ENCODE measurements at places on chromosomes 7 and 10. TPM values are rescaled to one million over a fixed set of nuclear protein-coding genes. Genes with fewer than 3 reads are reported as not detected.

DNA sequence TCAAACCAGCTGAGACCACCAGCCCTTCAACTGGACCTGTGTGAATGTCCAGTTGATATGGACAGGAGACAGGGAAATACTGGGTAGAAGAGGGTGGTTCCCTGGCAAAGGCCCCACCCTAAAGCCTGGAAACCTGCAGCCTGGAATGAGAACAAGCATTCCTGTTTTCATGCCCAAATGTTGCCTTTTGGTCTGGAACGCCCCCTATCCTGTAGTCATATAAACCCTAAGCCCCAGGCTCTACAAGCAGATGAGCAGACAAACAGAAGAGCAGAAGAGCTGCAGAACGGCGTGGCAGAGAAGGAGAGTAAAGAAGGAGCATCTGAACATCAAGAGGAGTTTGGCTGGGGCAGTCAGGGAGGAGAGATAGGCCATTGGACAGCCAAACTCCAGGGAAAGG lies 38.4 kb downstream of the SYPL1 start:
- DNase-seq = no peak

- no peak for DNase-seq
Measured at GRCh38 chr10:88082391-88082790, 219.0 kb downstream of the PTEN start.

Gene AGR2
- not detected for total RNA-seq

Gene PRLHR
- not detected for total RNA-seq

- DNase-seq = no peak
Measured at GRCh38 chr10:9222917-9223316, 1168.4 kb downstream of the GATA3 start.

DNA sequence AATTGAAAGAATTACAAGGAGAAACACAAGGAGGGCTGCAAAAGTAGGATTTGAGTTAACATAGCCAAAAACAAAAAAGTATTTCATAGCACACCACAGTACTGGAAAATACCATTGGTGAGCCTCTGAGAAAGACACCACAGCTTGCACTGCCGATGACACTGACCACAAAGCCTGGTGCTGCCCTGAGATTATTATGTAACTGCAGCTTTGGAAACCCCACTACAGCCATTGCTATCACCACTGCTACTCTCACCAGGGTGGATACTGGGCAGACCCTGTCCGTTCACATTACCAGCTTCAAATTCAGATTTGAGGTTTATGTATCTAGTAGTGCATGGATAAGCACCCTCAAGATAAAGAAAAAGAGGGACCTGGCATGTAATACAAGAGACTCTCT lies 1246.7 kb upstream of the SORCS1 start:
- no peak for DNase-seq

DNA sequence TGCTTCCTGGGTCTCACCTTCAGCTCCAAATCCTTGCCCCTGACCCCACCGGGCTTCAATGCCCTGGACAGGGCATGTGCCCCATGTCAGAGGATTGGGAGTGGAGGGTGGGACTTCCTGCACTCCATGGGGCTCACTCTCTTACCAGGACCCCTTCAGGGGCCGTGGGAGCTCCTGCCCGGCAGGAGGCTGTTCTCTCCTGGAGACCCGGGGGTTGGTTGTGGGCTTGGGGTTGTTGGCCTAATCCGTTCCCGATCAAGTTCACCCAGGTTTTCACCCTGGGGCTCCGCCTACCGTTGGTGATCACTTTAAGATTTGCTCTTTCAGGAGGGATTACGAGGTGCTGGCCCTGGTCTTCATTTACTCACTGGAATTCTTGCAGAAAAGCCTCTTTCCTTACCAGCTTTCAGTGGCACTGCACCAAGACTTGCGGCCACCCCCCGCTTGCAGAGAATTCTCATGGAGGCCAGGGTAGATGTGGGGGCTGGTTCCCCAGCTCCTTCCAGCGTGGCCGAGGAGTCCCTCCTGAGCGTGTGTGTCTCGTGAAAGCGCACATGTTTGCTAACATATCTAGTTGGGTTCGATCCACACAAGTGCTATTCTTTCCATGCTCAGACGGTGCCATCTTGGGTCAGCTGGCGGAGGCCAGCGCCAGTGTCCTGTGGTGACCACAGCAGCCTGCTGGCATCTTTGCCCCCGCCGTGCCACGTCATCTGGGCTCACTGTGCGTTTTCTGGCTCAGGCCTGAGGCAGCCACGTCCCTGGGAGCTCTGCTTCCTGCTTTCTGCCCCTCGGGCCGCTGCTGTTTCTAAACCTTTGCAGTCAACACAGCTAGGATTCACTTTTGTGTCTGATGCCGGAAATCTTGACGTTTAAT lies 15.6 kb downstream of the PWWP2B start:
- peak; percentile 68 for DNase-seq

- no peak for DNase-seq
Measured at GRCh38 chr7:147765301-147765700, 825.3 kb upstream of the C7orf33 start.

GRCh38 chr10:133357285-133358161 lies at the start of gene FUOM:
FUOM (minus strand) TSS chr10:133358019; CDS start chr10:133358007, 12 bp downstream.
- DNase-seq = no peak

- no peak for DNase-seq
Measured at GRCh38 chr7:79132844-79133451, 320.5 kb downstream of the MAGI2 start.

GRCh38 chr7:952548-953441 lies 1.7 kb downstream of the ADAP1 start:
- no peak for DNase-seq

DNA sequence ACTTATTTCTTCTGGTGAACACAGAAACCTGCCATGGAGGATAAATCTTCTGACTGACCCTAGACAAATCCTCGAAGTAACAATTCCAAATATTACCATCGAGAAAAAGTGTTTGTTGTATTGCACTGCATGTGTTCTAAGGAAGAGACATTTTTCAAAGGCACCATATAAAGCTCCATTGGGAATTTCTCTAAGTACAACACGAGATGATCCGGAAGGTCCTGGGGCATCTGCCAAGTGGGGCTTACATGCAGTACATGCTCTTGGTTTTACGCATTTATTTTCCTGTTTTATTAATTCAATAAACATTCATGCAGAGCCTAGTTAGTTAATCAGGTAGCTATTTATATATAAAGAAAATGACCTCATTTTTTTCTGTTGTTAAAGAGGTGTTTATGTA lies 692.0 kb upstream of the IGFBP3 start:
- no peak for DNase-seq

DNA sequence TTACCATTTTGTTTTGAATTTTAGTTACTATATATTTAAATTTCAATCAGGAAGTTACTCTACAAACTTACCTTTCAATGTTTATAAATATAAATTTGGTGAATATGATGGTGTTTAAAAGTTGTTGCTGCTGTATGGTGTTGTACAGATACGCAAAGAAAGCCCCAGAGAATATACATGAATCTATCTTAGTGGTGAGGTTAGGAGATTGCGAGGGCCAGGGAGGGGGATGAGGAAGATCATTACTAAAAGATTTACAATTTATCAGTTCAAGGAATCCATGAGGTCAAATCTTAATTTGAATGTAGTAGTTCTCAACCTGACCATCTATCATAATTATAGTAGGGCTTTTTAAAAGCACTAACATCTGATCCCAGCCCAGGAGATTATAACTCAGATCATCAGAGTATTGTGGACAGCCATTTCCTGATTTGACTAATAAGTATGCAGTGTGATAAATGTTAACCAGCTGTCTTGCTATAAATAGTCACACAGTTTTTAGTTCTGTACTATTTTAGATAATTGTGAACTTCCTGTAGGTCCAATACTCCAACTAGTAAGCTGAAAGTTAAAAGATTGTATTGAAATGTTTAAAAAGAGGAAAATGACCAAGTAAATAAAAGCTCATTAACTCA lies 23.6 kb downstream of the FAM3C start:
- DNase-seq = no peak

DNA sequence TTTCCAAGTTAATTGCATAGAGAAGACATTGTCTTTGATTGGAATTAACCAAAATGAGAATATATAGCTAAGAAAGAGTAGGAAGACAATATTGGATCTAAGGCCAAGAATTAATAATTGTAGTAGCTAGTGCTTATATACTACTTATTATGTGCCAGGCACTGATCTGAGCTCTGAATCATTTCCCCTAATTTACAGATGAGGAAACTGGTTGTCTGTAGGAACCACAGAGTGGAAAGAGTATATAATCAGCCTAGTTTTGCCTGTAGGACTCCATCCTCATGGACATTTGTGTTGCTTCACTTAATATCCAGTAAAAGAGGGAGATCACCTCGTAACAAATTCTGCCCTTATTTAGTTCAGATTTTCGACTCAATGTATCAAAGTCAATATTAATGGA lies 127.9 kb downstream of the ARID5B start:
- no peak for DNase-seq

DNA sequence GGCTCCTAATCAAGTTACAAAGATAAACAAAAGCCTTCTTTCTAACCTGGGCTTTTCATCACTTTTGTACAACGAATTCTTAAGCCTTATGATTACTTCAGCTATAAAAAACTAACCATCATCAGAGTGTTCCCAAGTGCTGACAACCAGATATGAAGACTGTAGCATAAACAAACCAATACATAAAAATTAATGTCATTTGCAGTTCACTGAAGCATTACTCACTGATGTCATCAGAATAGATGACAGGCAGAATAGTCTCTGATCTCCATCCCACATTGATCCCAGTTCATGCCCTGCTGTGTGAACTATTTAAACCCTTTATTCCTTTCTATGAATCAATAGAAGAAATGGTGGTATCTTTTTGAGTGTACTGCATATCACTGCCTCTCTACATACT lies 84.4 kb downstream of the DNAJC1 start:
- no peak for DNase-seq

GRCh38 chr7:140079121-140079536 lies 16.4 kb upstream of the PARP12 start:
- DNase-seq = no peak

Gene CHAT
- total RNA-seq = not detected

Gene STEAP1
- total RNA-seq = 1.4 TPM

Gene CASTOR2
- total RNA-seq = 31.3 TPM

Gene HKDC1
- total RNA-seq = not detected

DNA sequence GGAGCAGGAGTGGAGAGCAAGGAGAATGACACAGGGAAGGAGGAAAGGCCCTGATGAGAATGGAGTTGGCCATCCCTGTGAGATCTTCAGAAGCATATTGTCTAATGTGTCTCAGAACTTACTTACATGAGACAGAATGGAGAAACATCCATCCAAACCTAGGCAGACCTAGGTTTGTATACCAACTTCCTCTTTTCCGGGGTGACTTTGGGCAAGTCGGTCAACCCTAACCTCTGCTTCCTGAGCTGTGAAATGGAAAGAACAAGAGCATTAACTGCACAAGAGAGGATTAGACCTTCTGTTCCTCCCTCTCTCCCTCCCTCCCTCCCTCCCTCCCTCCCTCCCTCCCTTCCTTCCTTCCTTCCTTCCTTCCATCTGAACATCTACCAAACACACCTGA lies 4.5 kb downstream of the GHRHR start:
- DNase-seq = no peak

Gene HOXA11
- not detected for total RNA-seq

DNA sequence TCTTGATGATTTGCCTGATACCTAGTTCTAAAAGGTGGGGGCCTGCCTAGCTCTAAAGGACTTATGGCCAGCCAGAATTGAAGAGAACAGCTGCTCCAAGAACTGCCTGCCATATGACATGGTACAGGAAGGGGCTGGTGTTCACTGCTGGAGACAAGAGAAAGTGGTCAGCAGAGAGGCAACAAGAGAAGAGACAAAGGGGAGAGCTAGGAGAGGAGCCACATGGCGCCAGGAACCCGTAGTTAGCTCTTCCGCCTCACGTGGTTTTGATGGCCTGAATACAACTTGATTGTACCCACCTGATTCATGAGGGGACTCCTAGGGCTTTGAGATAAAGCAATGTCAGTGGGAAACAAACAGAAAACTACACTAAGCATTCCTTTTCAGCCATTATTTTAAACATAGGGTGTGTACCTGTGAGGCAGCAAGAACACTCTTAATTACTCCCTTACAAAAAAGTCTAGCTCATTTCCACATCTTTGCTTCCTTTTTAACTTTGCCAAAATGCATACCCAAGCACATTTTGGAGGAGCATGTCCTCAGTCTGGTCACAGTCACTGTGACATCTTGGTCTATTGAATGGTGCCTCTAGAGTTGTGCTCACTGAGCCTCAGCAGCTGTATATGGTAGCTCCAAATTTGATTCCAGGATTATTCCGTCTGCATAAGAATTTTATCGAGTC lies 71.6 kb downstream of the CCDC71L start:
- no peak for DNase-seq

Gene PRF1
- total RNA-seq = 4.3 TPM

- no peak for DNase-seq
Measured at GRCh38 chr7:18468795-18469194, 26.8 kb upstream of the HDAC9 start.

GRCh38 chr10:59361663-59362143 lies 646 bp downstream of the FAM13C start:
- no peak for DNase-seq

- no peak for DNase-seq
Measured at GRCh38 chr7:125927556-125927955, 997.9 kb upstream of the POT1 start.

GRCh38 chr7:30702200-30702599 lies 19.9 kb upstream of the CRHR2 start:
- DNase-seq = no peak

Measured in Right ventricle myocardium inferior (tissue), 1 donor.